Stimulated activated CD4-positive, alpha-beta T cell treated with anti-CD3 and anti-CD28 coated beads, Interleukin-4, amount 100 ng/mL, for 48 hours (primary cell): ENCODE measurements at places on chromosomes 6 and 20.

GRCh38 chr6:135158397-135158796 lies 22.7 kb upstream of the MYB start:
- DNase-seq = no peak

DNA sequence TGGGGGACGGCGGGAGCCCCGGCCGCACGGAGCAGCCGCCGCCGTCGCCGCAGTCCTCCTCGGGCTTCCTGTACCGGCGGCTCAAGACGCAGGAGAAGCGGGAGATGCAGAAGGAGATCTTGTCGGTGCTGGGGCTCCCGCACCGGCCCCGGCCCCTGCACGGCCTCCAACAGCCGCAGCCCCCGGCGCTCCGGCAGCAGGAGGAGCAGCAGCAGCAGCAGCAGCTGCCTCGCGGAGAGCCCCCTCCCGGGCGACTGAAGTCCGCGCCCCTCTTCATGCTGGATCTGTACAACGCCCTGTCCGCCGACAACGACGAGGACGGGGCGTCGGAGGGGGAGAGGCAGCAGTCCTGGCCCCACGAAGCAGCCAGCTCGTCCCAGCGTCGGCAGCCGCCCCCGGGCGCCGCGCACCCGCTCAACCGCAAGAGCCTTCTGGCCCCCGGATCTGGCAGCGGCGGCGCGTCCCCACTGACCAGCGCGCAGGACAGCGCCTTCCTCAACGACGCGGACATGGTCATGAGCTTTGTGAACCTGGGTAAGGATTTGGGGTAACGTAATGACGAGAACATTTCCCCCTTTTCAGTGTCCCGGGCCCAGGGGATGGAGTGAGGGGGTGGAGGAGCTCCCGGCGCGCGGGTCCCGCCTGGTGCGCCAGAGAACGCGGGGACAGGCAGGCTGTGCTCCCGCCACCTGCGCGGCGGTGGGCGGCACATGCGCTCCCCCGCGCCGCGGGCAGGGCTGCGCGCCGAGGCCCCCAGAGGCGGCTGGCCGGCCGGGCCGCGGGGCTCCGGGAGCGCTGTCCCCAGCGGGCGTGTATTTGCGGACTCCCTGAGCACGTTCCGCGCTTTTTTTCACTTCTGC lies 1.4 kb downstream of the BMP6 start:
- no peak for DNase-seq

DNA sequence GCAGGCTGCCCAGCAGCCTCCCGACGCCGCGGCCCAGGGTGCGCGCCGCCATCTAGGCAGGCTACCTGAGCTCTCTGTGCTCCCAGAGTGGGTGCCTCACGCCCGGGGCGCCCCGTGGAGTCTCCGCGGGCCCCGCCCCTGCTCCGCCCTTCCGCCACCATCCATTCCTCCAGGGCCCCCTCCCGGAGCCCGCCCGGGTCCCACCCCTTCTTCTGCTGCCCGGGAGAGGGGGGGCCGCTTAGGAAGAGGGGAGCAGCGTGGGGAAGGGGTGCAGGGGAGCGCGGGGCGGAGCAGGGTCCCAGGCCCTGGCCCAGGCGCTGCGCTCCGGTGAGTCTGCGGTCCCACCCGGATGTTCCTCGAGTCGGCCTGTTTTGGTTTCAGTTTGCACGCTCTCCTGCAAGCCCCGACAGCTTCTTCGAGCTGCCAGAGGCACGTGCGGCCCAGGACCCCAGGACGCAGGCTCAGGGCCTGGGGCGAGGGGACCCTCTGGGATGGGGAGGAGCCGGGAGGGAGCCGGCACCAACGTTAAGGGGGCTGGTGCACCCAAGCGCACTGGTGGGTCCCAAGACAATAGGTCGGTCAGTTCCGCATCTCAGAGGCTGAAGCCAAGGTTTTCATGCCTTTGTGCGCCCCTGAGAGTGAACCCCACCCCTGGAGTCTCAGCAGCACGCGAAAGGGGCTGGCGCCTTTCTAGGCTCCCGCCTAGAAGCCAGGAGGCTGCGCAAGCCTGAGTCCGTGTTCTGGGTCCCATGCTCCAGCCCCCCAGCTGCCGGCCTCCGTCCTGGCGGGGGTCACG lies at the start of gene ACSS1:
TSS of gene ACSS1 (minus strand) at position 89 of the 796 bp plus-strand sequence. CDS start at position 52, 37 bp downstream.
- peak; percentile 54 for DNase-seq

GRCh38 chr6:37209461-37210205 lies 39.7 kb downstream of the PIM1 start:
- DNase-seq = peak; percentile 32

DNA sequence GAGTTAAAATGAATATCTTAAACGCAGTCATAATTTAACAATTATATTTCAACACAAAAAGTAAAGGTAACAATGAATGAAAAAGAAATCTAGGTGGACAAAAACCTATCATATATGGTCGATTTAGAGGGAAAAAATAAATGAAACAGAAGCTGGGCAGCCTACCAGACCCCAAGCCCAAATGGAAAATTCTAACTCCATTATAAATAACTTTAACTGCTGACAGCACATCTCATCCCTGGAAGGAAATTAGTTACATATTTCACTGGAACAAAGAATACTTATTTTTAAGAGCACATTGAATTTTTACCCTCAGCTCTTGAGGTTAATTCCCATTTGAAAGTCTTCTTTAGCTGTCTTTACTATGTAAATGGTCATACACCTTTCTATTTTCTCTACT lies 39.1 kb downstream of the COL12A1 start:
- DNase-seq = no peak

DNA sequence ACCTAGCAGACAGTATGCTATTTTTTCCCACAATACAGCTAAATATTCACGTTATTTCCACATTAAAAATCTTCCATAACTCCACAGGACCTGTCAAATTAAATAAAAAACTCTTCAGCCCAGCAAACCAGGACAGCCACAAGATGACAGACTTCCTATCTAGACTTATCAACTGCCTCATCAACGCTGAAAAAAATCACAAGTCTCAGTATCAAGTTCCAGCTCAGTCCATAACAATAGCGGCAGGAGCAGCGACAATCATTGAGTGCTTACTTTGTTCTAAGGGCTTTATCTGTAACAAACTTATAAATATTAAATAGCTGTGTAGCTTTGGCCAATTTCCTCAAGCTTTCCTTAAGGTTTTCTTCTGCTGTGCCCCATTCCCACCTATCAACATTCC lies 24.7 kb downstream of the RCAN2 start:
- DNase-seq = no peak

DNA sequence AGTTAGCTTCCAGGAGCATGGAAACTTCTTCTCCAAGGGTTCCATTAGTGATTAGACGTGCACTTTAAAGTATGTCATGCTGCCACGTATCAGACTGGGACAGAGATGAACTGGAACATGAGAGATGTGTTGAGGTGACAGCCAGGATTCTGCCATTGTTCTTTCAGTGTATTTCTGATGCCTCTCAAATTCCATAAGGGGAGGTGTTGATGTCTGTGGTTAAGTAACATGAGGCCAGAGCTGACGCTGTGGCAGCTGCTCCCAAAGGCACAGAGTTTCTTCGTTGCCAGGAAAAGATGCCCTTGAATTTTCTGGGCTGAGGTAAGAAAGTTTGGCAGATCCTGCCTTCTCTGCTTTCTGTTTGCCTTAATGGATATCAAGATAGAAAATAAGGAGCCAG lies 63.5 kb downstream of the TRMT6 start:
- no peak for DNase-seq

DNA sequence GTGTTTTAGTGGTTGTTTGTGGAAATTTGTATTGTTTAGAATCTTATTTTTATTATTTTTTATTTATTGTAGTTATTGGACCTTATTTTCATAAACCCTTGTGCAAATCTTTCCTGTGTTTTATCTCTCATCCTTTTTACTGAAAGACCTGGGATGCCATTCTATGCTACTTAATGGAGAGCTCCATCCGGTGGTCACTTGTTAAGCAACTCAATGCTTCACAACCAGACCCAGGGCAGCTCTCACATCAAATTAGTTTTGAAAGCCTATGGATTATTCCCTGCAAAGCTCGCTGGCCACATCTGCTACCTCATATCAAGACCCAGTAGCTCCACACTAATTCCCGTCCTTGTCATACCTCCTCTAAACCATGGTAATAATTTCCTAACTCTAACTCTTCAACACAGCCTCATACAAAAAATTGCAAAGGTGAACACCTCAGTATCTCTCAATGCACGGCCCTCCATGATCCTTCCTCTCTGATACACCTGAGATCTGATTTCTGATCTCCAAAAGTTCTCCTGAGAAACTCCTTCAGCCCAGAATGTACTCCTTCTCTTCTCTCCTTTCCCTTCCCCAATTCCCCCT lies 296.6 kb upstream of the MANEA start:
- no peak for DNase-seq

GRCh38 chr20:1434571-1435336 lies 31.9 kb downstream of the NSFL1C start:
- peak; percentile 47 for DNase-seq

GRCh38 chr20:45098103-45098773 lies 2.7 kb downstream of the KCNS1 start:
- peak; percentile 12 for DNase-seq

GRCh38 chr6:82331031-82331773 lies 32.4 kb upstream of the TPBG start:
- no peak for DNase-seq

DNA sequence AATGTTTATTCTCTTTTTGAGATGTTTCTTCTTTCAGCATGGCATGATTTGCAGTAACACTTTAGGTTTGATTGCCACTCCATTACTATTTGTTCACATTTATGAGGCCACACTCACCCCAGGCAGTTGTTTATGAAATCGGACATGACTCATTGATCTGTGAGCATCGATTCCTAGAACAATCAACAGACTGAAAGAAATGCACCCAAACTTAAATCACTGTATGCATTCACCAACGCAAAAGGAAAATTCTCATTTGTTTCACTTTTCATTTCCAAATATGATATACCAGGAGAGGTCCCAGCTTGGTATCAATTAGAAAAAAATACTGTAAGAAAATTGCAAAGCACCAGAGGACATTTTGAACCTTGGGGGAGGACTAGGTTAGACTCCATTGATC lies 5.4 kb upstream of the GJA10 start:
- DNase-seq = no peak

DNA sequence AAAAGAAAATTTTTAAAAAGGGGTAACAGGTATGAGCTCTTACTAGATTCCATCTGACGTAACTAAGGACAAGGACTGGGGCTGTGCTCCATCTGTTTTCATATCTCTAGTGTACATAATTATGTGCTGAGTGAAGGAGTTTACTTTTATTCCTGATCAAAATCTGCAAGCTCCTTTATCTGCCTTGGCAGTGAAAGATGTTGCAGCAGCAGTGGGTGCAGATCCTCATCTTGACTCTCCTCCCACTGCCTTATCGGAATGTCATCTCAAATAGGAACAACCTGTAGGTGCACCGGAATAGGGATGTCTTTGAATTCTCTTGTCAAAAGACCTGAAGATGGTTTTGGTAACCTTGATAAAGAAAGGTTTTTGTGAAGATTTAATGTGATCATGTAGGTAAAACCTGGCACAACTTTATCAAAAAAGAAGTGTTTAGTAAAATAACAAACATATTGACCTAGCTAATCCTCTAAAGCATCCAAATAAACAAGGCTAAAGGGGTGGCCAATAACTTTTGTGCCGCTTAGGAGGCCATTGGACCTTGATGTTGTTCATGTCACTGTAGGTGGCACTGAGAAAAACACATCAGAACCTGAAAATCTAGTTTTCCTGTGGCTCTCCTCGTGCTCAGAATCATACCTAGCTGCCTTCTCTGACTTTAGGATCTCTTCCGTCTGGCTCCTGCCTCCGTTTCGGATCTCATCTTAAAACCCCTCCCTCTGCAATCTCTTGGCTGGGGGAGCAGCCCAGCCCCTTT lies 19.0 kb upstream of the SLC16A10 start:
- no peak for DNase-seq

DNA sequence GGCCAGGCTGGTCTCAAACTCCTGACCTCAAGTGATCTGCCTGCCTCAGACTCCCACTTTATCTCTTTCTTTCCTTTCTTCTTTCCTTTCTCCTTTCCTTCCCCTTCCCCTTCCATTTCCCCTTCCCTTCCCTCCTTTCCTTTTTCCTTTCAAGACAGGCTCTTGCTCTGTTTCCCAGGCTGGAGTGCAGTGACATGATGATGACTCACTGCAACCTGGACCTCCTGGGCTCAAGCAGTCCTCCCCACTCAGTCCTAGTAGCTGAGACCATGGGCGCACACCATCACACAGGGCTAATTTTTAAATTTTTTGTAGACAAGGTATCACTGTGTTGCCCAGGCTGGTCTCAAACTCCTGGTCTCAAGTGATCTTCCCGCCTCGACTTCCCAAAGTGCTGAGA lies 377.6 kb upstream of the ZFP64 start:
- DNase-seq = no peak

DNA sequence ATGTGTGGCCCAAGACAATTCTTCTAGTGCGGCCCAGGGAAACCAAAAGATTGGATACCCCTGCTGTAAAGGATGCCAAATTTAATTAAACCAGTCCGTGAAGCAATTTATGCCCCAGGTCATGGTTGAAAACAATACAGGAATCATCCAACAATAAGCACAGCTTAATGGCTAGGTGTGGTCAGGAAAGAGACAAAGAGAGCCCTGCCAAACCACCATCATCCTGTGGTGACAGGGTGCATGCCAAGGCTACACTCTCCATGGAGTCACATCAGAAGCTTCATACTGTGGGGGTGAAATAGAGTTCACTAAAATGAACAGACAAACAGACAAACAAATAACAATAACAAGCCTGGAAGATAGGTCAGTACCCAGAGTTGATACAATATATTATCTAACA lies 62.7 kb downstream of the DZANK1 start:
- no peak for DNase-seq
